Daoy (cell line): ENCODE measurements at places on chromosomes 5 and 9. TPM values are rescaled to one million over a fixed set of nuclear protein-coding genes. Genes with fewer than 3 reads are reported as not detected.

Gene HK3
- total RNA-seq, result not detected in 2 replicates

Gene NUDT12
- total RNA-seq, result 8.7 and 12.1 TPM in 2 replicates

DNA sequence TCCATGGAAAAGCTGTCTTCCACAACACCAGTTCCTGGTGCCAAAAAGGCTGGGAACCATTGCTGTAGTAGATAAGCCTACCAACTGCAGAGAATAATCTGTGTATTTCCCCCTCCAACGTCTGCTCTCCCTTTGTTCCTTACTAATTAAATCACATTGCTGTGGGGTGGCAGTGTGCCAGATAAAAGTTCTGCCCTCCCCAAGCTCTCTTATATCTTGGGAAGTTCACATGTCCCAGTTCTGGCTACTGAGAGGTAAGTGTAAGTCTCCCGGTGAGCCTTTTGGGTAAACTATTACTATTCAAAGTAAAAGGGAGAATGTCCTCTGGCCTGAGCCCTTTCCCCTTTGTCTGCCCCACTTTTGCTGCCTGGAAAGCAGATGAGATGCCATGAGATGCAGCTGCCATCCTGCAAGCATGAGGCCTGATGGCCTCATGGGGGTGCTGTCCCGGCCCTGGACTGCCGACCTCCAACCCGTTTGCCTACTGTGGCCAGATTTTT, 14.7 kb downstream of the ENC1 start:
- DNase-seq, result peak; percentile 75

Gene SLCO4C1
- not detected in 2 replicates for total RNA-seq

GRCh38 chr9:121360601-121361374, 9.3 kb downstream of the STOM start:
- peak; percentile 23 for DNase-seq

- DNase-seq, result no peak
These were observed 89.5 kb downstream of the EGFLAM start for GRCh38 chr5:38347896-38348295.

DNA sequence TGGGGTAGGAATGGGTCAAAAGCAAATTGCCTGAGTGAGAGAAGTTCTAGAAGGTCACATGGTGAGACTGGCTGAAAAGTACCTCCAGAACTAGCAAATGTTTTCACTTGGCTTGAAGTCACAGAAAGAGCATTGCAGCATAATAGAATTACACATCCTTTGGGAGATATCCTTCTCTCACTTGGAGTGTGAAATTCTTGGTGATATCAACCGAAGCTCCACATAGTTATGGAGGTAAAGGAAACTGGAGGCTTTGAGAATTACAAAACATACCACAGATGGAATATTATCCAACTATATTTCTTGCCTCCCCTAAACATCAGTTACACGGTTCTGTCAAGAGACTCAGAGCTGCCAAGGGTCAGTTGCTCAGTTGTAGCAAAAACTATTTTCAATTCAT, 182.4 kb downstream of the SEMA5A start:
- DNase-seq, result no peak

Gene CMYA5
- total RNA-seq, result 0.06 and 0.17 TPM in 2 replicates

DNA sequence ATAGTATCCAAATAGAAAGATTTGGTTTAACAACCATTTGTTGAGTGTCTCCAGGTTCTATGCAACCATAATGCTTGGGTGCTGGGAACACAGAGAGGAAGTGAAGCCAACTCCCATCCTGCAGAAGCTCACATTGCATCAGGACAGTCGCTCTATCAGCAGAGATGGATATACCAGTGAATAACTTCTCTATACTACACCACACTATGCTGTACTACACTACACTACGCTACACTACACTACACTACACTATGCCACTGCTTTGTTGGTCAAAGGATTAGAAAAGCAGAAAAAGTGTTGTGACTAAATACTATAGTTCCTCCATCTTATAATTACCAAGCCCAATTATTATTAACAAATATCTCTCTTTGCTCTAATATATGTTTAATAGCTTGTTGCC, 89.2 kb upstream of the PRRC1 start:
- no peak for DNase-seq

Gene CCNG1
- total RNA-seq, result 147 and 192 TPM in 2 replicates

Gene OR2K2
- not detected in 2 replicates for total RNA-seq

- peak; percentile 11 for DNase-seq
These were observed 117.4 kb downstream of the SMARCA2 start for GRCh38 chr9:2132484-2133082.

Gene SEMA4D
- 2.3 and 4.5 TPM in 2 replicates for total RNA-seq

GRCh38 chr9:133571391-133571890, 36.9 kb downstream of the ADAMTSL2 start:
- DNase-seq, result no peak

GRCh38 chr9:7976167-7976755, 176.7 kb upstream of the DMAC1 start:
- DNase-seq, result no peak

- DNase-seq, result no peak
These were observed 5.3 kb upstream of the RXRA start for GRCh38 chr9:134320868-134321471.

DNA sequence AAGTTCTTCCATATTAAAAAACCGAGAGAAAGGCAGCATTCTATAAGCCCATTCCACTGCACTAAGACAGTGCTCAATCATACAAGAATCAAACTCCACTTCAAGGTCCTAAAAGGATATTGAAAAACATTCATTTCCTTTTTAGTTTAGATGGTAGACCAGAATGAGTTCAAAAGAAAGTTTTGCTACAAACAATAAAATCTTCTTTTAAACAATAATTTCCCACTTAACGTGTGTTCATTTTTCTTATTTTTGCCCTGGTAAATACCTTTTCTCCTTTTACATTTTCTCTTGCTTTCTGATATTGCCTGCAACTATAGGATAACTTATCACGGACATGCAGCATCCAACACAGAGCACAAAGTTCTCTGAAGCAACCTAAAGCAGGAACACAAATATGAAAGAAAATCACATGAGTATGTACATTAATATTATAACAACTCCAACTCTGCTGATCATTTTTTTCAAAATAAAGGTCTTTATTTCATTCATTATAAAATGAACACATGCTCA, 61.7 kb downstream of the CPLANE1 start:
- no peak for DNase-seq

GRCh38 chr9:114968671-114969070, 38.3 kb upstream of the TNFSF8 start:
- peak; percentile 60 for DNase-seq

Gene ASPN
- total RNA-seq, result not detected in 2 replicates

GRCh38 chr9:79637177-79637925, 65.6 kb downstream of the TLE4 start:
- no peak for DNase-seq

Gene PLPP6
- 5.7 and 9.0 TPM in 2 replicates for total RNA-seq

DNA sequence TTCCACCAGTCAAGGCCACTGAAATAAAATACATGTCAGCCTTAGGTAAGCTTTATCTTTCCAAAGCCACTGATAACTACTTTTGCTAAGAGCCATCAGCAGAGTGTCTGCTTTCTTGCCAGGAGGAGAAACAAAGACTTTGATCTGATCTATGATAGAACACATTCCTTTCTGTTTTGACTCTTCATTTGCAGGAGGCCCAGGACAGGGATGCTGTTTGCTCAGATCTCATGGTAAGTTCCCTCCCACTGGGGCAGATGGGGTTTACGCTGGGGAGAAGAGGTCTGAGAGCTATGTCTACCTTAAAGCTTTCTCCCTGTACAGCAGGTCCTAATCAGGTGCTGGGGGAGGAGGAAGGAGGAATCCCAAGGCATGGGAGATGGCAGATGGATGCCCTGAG, 497.6 kb downstream of the NTRK2 start:
- DNase-seq, result no peak

- DNase-seq, result no peak
These were observed 5.1 kb upstream of the EGR1 start for GRCh38 chr5:138460032-138460693.

Gene TRPM6
- total RNA-seq, result 0.03 and 0.11 TPM in 2 replicates

DNA sequence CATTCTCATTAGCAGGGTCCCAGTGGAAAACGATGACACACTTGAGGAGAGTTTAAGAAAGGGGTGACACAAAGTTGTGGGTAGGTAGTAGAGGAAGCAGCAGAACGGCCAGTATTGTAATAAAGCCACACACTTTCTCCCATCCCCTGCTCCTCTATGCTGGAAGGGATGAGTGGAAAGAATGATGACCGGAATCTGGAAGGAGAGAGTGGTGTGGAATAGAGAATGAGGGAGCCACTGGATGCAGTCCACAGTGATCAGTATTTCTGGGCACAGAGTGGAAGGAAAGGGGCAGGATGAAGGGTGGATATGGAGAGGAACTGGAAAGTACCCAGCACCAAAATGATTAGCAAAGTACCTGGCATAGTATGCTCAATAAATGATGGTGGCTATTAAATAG, 133.8 kb upstream of the DAB2 start:
- no peak for DNase-seq

- DNase-seq, result peak; percentile 44
These were observed 910 bp downstream of the ENG start for GRCh38 chr9:127853312-127854183.

DNA sequence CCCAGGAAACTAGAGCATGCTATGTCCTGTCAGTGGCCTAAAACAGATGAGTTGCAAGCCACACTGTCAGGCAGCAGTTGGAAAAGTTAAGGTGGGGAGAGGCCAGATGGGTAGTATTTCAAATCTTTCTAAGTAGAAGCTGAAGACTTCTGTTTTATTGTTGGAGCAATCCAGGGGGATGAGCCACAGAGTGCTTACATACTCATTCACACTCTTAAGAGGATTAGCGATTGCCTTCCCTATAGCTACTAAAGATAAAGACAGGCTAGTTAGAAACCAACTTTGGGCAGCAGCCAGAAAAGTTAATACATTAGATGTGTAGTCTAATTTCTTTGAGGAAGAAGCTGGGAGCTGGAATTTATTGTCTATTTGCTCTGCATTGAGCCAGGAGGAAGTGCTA, 61.7 kb upstream of the ELAVL2 start:
- no peak for DNase-seq

DNA sequence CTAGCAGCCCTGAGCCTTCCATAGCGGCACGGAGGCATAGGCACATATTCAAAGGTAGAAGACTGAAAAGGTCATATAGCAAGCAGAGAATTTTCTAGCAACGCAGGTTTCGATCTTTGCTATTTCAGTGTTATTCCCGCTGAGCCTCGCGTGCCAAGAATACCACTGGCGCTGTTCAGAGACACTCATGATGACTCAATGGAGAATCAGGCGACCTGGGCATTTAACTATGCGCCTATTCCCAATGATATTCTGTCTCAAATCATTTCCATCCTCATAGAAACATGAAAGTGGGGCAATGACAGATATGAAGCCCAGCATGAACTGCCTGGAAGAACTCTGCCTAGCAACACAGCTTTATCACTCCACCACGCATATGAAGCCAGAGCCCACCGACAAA, 59.9 kb downstream of the EFNA5 start:
- no peak for DNase-seq

- peak; percentile 53 for DNase-seq
These were observed 134.0 kb downstream of the FOXD1 start for GRCh38 chr5:73314395-73315257.

DNA sequence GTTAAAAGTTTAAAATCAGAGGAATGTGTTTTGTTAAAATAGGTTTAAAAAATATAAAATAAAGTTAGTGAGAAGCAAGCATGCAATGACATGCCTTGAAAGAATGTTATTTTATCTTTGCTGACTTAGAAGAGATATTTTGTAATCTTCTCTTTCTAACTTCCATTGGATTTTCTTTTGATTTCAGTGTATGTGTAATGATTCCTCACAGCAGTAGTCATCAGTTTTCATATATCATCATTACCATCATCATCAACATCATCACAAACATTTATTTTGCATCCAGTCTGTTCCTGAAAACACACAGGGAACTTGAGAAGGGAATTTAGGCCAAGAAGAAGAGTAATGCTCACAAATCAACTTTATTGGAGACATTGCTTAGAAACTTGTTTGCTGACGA, 699.6 kb downstream of the TAF11L14 start:
- no peak for DNase-seq

DNA sequence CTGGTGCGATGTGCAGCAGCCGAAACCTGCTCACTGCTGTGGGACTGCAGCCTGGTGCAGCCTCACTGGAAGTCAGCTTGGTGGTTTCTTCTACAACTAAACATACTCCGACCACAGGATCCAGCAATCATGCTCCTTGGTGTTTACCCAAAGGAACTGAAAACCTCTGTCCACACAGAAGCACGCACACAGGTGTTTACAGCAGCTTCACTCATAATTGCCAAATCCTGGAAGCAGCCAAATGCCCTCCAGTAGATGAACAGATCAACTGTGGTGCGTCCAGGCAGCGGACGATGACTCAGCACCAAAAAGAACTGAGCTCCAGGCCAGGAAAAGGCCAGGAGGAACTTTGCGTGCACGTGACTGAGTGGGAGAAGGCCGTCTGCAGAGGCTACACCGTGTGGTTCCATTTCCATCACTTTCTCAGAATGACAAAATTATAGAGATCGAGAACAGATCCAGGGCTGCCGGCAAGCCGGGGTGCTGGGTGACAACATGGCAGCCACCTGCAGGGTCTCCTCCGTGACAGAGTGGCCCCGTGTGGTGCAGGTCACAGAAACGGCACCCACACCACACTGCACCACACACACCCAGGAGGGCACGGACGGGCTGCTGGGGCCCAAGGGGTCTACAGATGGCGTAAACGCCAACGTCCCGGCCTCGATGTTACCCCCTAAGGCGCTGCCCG, 23.1 kb upstream of the NSMF start:
- peak; percentile 82 for DNase-seq

Gene PTPRD
- 4.5 and 5.7 TPM in 2 replicates for total RNA-seq

DNA sequence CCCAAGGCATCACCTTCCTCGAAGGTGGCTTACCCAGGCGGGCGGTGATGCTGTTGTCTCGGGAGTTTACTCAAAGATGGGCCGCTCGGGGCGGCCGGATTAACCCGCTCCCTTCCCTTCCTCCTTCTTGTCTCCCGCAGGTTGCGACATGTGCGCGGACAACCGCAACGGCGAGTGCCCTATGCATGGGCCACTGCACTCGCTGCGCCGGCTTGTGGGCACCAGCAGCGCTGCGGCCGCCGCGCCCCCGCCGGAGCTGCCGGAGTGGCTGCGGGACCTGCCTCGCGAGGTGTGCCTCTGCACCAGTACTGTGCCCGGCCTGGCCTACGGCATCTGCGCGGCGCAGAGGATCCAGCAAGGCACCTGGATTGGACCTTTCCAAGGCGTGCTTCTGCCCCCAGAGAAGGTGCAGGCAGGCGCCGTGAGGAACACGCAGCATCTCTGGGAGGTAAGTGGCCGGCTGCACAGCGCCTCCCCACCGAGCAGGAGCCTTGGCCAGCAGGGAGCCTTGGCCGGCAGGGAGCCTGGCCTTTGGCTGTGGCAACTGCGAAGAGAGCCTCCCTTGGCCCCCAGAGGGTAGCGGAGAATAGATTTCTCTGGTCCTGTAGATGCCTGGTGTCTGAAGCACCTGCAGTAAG, 10.6 kb downstream of the PRDM6 start:
- DNase-seq, result peak; percentile 20

Gene C9orf153
- total RNA-seq, result not detected in 2 replicates

GRCh38 chr5:55173687-55174230, 782 bp upstream of the CDC20B start:
- peak; percentile 6 for DNase-seq

GRCh38 chr5:168372356-168372946, 81.0 kb downstream of the WWC1 start:
- no peak for DNase-seq
